ENCODE measurements at places on chromosomes 4 and X.

DNA sequence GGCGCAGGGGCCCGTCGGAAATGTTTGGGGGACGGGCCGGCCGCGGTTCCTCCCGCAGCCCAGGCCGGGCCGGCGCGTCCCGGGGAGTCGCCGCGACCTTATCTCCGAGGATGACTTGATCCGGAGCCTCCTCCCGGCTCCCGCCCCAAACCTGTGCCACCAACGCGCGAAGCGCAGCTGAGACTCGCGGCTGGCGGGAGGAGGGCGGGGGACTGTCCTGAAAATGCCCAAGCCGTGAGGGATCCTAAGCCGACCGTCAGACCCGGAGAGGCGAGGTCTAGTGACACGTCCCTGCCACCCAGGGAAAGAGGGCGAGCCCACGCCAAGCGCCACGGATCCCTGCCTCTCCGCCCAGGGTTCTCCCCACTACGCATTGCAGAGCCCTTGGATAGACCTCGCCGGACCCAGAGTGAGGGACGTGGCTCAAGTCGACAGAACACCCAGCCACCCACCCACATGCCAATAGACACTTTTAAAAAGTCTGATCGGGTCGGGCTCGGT lies 26.9 kb downstream of the UTP14A start:
- no peak for DNase-seq

DNA sequence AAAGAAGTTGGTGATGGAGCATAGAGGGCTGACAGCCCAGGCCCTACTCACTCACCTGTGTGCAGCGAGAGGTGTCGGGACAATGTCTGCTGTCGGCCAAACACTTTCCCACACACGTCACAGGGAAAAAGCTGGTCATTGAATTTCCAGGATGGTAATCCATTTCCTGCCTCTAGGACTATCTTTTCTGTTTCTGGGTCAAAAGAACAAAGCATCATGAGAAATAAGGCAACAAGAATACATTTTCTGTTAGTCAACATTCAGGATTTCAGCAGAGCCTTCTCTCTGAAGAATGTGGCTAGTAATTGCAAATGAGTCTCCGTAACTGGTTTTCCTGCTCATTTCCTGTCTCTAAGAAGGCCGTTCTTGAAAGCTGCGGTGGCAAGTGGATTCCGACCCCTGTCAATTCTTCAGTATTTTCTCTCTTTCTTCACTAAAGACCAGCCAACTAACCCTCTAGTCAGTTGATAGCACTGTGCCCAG lies 99.4 kb downstream of the C4orf51 start:
- DNase-seq: no peak

- no peak for DNase-seq
These were observed 13.8 kb downstream of the GPC4 start for GRCh38 chrX:133401536-133401935.

DNA sequence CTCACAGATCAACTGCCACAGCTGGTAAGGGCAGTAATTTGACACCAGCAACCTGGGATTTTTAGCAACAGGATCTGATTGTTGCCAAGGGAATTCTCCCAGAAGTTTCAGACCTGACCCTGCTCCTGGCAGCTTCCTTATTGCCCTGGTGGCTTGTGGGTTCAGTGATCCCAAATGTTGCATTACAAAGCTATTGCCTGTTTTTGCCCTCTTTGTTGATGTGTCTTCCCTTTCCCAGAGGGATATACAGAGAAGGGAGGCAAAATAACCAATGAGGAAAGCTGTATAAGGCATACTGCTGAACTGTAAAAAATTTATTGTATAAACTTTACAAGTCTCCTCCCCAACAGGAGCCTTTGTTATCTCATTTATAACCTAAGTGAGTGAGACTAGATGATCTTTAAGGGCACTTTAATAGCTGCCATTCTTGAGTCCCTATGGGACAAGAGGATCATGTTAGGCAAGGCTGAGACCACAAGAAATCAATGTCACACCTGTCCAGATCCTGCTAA lies 22.2 kb downstream of the VSIG4 start:
- no peak for DNase-seq

- peak; percentile 18 for DNase-seq
These were observed 772 bp downstream of the CYP4V2 start for GRCh38 chr4:186192066-186192612.

GRCh38 chr4:56206258-56206657 lies 181.0 kb downstream of the AASDH start:
- no peak for DNase-seq

- DNase-seq: no peak
These were observed 45.3 kb downstream of the EVC start for GRCh38 chr4:5756271-5756670.

Data from NCI-H1105 treated with DMSO at 0.1 percent for 48 hours (cell line).